Cerebellar nuclear complex (tissue), 1 donor: ENCODE measurements at places on chromosomes 7 and 10.

DNA sequence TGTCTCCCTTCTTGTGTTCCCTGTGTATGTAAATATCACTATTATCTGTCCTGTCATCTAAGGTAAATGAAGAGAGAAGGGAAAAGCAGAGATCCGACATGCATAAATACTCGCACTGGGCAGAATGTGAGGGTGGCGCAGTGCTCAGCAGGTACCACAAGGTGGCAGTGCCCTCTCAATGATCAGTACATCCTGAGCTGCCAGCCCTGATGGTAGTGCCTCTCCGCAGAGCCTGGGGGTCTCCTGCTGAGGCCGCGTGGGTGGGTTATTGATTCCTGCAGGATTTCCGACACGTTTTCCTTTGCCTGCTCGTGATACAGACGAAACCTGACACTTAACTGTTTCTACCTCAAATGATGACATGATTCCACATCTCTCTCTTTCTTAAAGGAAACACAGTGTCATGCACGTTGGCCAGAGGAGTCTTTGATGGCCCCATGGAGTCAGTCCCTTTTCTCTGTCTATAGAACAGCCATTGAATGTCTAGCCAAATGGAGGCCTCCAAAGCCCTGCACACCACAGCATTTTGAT lies 19.8 kb downstream of the RGR start:
- DNase-seq: peak; percentile 23

- DNase-seq: no peak
Observed at GRCh38 chr7:44461387-44461786, 29.1 kb downstream of the NUDCD3 start.

GRCh38 chr10:28768227-28768626 lies 90.9 kb downstream of the BAMBI start:
- no peak for DNase-seq

DNA sequence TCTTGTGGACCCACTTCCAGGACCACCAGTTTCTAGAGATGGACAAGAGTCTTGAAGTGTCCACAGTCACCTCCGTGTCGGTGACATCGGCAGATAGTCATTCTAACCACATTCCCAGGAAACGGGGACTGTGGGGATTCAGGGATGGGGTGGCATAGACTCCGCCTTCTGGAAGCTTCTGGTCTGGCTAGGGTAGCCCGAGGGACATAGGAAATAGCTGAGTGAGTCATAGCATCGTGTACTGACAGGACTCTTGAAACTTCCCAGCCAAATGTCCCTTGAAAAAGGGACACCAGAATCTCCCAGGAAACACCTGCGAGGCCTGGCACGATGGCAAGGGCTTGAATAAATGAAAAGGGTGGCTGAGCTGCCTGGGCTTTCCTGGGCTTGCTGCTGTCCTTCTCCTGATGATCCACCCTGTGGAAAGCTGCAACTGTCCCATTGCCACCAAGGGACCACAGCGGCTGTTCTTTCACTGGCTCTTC lies 84.1 kb upstream of the LRRC4 start:
- no peak for DNase-seq

DNA sequence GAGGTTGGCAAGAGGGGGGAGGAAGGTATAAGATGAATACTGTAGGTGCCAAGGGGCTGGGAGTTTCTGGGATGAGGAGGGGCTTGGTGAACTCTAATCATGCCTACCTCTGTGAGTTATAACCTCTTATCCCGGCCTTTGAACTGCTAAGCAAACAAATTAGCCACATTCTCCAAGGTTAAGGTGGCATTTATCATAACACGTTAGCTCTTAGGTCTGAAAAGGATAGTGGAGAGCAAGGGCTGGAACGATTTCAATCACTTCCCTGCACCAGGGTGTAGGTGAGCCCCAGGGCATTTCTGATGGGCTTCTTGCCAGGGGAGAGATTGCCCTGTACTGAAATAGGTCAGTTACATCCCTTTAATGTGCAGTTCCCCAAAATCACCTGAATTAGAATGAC lies 28.6 kb upstream of the DMBT1 start:
- DNase-seq: no peak

DNA sequence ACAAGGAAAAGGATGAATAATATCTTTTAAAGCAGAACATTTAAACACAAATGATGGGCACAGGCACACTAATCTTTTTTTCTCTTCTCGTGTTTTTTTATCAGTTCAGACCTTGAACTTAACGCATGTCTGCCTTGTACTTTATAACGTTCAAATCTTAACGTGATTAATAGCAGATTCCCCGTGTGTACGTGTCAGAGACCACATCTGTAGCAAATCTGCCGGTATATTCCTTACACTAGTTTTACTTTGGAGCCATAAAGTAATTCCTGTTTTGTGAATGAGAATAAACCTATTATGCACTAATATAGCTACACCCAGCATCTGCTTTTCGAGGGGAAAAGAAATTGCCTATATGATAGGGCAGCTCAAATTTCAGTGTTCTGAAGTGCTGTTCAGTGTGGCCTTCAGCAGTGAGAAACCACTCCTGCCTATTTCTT lies 166.0 kb upstream of the TCF7L2 start:
- DNase-seq: no peak

DNA sequence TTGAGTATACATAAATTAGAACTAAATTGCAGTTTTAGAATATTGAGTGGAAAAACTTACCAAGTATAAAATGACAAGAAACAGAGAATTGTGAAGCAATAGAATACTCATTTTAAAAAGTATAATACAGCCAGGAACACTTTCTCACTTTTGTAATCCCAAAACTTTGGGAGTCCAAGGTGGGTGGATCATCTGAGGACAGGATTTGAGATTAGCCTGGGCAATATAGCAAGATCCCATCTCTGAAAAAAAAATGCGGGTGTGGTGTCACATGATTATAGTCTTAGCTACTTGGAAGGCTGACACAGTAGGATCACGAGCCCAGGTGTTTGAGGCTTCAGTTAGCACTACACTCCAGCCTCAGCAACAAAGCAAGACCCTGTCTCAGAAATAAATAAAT lies 440.9 kb upstream of the POT1 start:
- no peak for DNase-seq

GRCh38 chr10:103327906-103328305 lies 23.0 kb downstream of the PCGF6 start:
- DNase-seq: no peak

- DNase-seq: no peak
Observed at GRCh38 chr10:133523631-133524203, 3.4 kb upstream of the CYP2E1 start.
